ENCODE measurements at places on chromosomes 1 and 21. TPM values are rescaled to one million over a fixed set of nuclear protein-coding genes. Genes with fewer than 3 reads are reported as not detected.

GRCh38 chr21:33359446-33359845, 34.7 kb downstream of the IFNAR1 start:
- DNase-seq, result no peak
- no peak overlapping the region for H3K4me3 ChIP-seq
- no peaks in the 10 kb centered on the region for H3K27me3 ChIP-seq

The CAPN8 gene
- 8.7 TPM for polyA plus RNA-seq

The AKT3 gene
- polyA plus RNA-seq, result 14.0 TPM

The LIN28A gene
- 0.03 TPM for polyA plus RNA-seq

DNA sequence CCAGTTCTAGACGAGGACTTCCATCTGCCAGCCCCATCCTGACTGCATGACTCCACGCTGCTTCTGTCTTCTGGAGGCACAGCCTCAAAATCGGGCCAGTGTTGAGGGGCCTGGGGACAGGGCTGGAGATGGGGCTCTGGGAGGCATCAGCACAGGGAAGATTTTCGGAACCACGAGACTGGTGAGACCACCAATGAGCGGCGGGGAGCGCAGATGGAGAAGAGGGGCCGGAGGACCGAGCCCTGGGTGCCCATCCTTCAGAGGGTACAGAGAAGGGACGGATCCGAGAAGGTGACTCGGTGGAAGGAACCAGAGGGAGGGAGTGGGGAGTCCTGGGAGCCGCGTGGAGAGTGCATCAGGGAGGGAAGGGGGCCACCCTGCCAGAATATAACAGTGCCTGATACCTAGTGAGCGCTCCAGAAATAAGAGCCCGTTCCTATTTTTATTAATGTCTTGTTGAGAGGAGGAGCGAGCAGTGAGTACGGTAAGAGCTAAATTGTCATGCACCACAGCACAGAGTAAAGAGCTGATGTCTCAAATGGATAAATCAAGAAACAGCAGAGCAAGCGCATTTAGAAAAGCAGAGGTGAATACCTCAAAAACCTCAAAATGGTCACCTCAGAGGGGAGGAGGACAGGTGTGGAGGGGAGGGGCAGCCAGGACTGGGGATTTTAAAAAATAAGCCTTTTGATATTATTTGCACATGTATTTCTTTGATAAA, 26.2 kb upstream of the KIF26B start:
- no peaks in the 10 kb centered on the region for H3K4me1 ChIP-seq
- H3K27ac ChIP-seq, result no peak overlapping the region
- peaks cover 2% of the 10 kb centered on the region for H3K27me3 ChIP-seq
- DNase-seq, result no peak
- no peak overlapping the region for H3K4me3 ChIP-seq

GRCh38 chr21:44439211-44439600, 16.1 kb upstream of the LRRC3 start:
- H3K4me1 ChIP-seq, result no peaks in the 10 kb centered on the region
- no peaks in the 10 kb centered on the region for H3K36me3 ChIP-seq
- H3K27ac ChIP-seq, result no peak overlapping the region
- no peaks in the 10 kb centered on the region for H3K27me3 ChIP-seq
- H3K4me3 ChIP-seq, result no peak overlapping the region

DNA sequence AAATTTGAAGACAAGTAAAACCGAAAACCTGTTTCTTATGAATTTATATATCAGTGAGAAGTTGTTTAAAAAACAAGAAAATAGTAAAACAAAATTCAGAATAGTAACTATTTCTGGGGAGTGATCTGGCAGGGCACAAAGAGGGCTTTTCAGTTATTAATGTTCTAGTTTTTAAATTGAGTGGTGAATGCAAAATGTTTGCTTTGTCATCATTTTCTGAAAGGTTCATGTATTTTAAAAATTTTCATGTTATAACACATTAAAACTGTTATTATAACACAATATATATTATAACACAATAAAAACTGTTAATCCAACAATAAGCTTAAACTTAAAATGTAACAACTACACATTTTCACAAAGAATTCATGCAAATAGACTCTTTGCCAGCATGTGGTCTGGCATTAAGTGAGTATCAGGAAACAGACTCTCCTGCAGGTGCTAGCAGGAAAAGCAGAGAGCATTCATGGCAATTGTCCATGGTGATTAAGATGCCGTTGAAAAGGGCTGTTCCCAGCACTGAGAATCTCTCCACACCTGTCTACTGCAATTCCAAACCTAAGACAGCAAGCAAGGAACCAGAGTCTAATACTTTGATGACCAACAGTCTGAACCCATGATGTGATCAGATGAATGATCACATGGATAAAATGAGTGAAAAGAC, 204.9 kb downstream of the TBX15 start:
- no peaks in the 10 kb centered on the region for H3K27me3 ChIP-seq
- no peak overlapping the region for H3K4me3 ChIP-seq
- DNase-seq, result no peak
- no peak overlapping the region for H3K27ac ChIP-seq
- no peaks in the 10 kb centered on the region for H3K36me3 ChIP-seq

The TMCO1 gene
- 116 TPM for polyA plus RNA-seq

GRCh38 chr1:40948741-40949443, 30.6 kb upstream of the CTPS1 start:
- no peak overlapping the region for H3K27ac ChIP-seq
- H3K4me1 ChIP-seq, result peaks cover 6% of the 10 kb centered on the region
- no peaks in the 10 kb centered on the region for H3K27me3 ChIP-seq
- peak; percentile 53 for DNase-seq
- H3K4me3 ChIP-seq, result no peak overlapping the region
- H3K36me3 ChIP-seq, result no peaks in the 10 kb centered on the region

- no peak overlapping the region for H3K4me3 ChIP-seq
- H3K27ac ChIP-seq, result no peak overlapping the region
- H3K4me1 ChIP-seq, result no peaks in the 10 kb centered on the region
- no peaks in the 10 kb centered on the region for H3K27me3 ChIP-seq
Observed at GRCh38 chr1:198465201-198466144, 75.0 kb downstream of the ATP6V1G3 start.

DNA sequence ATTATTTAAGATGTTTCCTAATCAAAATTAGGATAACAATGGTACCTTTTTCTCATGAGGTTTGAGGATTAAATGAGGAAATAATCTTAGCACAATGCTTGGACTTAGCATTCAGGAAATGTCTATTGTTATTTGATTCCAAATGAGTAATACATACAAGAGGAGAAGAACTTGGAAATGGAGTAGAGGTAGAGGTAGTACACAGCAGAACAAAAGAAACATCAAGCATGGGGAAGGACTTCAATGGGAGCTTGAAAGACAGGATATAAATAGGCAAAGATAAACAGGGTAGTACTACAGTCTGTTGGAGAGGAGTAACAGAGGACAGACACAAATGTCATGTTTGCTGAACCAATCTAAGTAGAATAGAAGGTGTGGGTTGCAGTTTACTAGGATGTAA, 59.5 kb upstream of the RGS2 start:
- H3K27ac ChIP-seq, result no peak overlapping the region
- H3K27me3 ChIP-seq, result no peaks in the 10 kb centered on the region
- DNase-seq, result no peak

- peak; percentile 44 for DNase-seq
- H3K27ac ChIP-seq, result peak overlapping the region; percentile 84
Observed at GRCh38 chr1:112954945-112955772, 837 bp downstream of the SLC16A1 start.

The TNFRSF4 gene
- polyA plus RNA-seq, result 1.1 TPM

GRCh38 chr1:237141502-237141901, 99.5 kb downstream of the RYR2 start:
- H3K27ac ChIP-seq, result no peak overlapping the region
- no peaks in the 10 kb centered on the region for H3K27me3 ChIP-seq
- no peaks in the 10 kb centered on the region for H3K4me1 ChIP-seq
- DNase-seq, result no peak
- H3K4me3 ChIP-seq, result no peak overlapping the region

GRCh38 chr1:203346060-203346768, 4.7 kb downstream of the FMOD start:
- no peak for DNase-seq
- H3K27me3 ChIP-seq, result no peaks in the 10 kb centered on the region
- no peak overlapping the region for H3K27ac ChIP-seq
- H3K4me1 ChIP-seq, result peaks cover 39% of the 10 kb centered on the region
- H3K4me3 ChIP-seq, result no peak overlapping the region

The PTPN7 gene
- 4.4 TPM for polyA plus RNA-seq

DNA sequence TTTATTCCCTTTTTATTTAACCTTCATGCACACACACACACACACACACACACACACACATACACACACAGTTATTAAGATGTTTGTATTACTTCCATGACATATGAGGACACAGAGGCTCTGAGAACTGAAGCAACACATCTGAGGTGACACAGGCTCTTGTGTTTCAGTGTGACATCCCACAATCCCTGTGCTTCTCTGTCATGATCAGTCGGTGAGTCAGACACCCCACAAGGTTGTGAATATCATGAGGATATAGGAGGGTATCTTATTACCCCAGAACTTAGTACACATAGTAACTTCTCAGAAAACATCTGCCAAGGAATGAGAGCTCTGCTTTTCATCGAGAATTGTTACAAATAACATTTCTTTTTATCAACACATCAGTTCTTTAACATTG, 459.3 kb downstream of the PLPP3 start:
- no peak for DNase-seq
- no peaks in the 10 kb centered on the region for H3K4me1 ChIP-seq
- H3K4me3 ChIP-seq, result no peak overlapping the region
- H3K27me3 ChIP-seq, result peaks cover 2% of the 10 kb centered on the region

DNA sequence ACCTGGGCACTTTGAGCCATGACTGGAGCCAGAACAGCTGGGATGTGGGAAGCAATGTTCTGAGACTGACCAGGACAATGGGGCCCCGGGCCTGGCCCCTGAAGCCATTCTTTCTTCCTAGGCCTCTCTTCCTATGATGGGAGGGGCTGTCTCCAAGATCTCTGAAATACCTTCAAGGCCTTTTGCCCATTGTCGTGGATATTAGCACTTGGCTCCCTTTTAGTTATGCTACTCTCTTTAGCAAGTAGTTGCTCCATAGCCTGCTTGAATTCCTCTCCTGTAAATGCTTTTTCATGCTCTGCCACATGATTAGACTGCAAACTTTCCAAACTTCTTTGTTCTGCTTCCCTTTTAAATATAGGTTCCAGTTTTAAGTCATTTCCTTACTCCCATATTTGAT, 262.9 kb upstream of the CACYBP start:
- H3K4me3 ChIP-seq, result no peak overlapping the region
- H3K27me3 ChIP-seq, result no peaks in the 10 kb centered on the region
- peaks cover 2% of the 10 kb centered on the region for H3K36me3 ChIP-seq
- H3K27ac ChIP-seq, result no peak overlapping the region

DNA sequence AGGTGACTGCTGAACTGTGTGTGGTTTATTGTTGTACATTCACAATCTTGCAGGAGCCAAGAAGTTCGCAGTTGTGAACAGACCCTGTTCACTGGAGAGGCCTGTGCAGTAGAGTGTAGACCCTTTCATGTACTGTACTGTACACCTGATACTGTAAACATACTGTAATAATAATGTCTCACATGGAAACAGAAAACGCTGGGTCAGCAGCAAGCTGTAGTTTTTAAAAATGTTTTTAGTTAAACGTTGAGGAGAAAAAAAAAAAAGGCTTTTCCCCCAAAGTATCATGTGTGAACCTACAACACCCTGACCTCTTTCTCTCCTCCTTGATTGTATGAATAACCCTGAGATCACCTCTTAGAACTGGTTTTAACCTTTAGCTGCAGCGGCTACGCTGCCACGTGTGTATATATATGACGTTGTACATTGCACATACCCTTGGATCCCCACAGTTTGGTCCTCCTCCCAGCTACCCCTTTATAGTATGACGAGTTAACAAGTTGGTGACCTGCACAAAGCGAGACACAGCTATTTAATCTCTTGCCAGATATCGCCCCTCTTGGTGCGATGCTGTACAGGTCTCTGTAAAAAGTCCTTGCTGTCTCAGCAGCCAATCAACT, 6.4 kb upstream of the PIGV start:
- DNase-seq, result no peak
- H3K36me3 ChIP-seq, result peaks cover 59% of the 10 kb centered on the region
- no peaks in the 10 kb centered on the region for H3K27me3 ChIP-seq
- no peak overlapping the region for H3K4me3 ChIP-seq
- H3K4me1 ChIP-seq, result peaks cover 17% of the 10 kb centered on the region

GRCh38 chr1:19461220-19461554, 24.2 kb downstream of the CAPZB start:
- no peaks in the 10 kb centered on the region for H3K27me3 ChIP-seq
- no peak overlapping the region for H3K27ac ChIP-seq
- DNase-seq, result no peak
- peaks cover 16% of the 10 kb centered on the region for H3K4me1 ChIP-seq

GRCh38 chr21:35953597-35953996, 106.7 kb downstream of the SETD4 start:
- no peaks in the 10 kb centered on the region for H3K36me3 ChIP-seq
- peaks cover 17% of the 10 kb centered on the region for H3K4me1 ChIP-seq
- DNase-seq, result peak; percentile 73
- peak overlapping the region; percentile 57 for H3K27ac ChIP-seq
- no peak overlapping the region for H3K4me3 ChIP-seq

- H3K27ac ChIP-seq, result no peak overlapping the region
- H3K36me3 ChIP-seq, result no peaks in the 10 kb centered on the region
- no peaks in the 10 kb centered on the region for H3K4me1 ChIP-seq
- H3K27me3 ChIP-seq, result peaks cover 62% of the 10 kb centered on the region
- no peak overlapping the region for H3K4me3 ChIP-seq
Observed at GRCh38 chr1:3073489-3074296, 4.7 kb downstream of the PRDM16 start.

The AIRE gene
- 14.3 TPM for polyA plus RNA-seq

The C1orf87 gene
- polyA plus RNA-seq, result not detected

The FHAD1 gene
- 0.79 TPM for polyA plus RNA-seq

DNA sequence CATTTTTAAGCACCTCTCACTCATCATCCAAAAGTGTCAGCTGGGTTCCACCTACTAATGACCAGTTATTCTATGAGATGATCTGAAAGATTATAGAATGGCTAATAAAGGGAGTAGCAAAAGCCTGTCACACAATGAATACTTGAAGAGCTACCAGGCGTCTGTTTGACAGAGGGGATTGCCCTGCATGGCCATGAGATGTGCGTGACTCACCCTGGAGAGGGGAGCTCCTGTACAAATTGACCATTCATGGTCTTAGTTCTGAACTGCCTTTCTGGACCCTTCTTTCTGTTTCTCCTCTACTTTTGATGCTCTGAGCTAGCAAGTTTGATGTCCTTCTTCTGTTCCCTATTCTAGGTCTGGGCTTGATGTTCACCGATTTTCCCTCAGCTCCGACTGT, 85.2 kb upstream of the ABCD3 start:
- H3K4me1 ChIP-seq, result no peaks in the 10 kb centered on the region
- no peaks in the 10 kb centered on the region for H3K36me3 ChIP-seq
- no peak for DNase-seq
- H3K4me3 ChIP-seq, result no peak overlapping the region

DNA sequence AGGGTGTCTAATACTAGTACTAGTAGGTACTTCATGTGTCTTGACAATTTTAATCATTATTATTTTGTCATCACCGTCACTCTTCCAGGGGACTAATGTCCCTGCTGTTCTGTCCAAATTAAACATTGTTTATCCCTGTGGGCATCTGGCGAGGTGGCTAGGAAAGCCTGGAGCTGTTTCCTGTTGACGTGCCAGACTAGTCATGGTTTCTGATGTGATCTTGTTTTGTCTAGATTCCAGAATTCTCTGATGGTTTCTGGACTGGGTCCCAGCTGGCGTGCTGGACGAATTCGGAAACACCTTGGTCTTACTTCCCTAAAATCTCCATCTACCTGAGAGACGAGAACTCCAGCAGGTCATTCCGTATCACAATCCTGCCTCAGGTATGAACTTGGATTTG, 66.1 kb upstream of the FAM3B start:
- peaks cover 17% of the 10 kb centered on the region for H3K36me3 ChIP-seq
- H3K4me3 ChIP-seq, result no peak overlapping the region
- no peak overlapping the region for H3K27ac ChIP-seq
- no peak for DNase-seq

GRCh38 chr1:211577819-211578639, 932 bp downstream of the SLC30A1 start:
- H3K4me3 ChIP-seq, result peak overlapping the region; percentile 94
- peaks cover 12% of the 10 kb centered on the region for H3K36me3 ChIP-seq
- no peaks in the 10 kb centered on the region for H3K27me3 ChIP-seq
- peak; percentile 72 for DNase-seq
- H3K27ac ChIP-seq, result peak overlapping the region; percentile 89
- H3K4me1 ChIP-seq, result peaks cover 34% of the 10 kb centered on the region

All from large intestine (tissue), 12 donors.